ENCODE measurements at places on chromosomes 13 and 19. TPM values are rescaled to one million over a fixed set of nuclear protein-coding genes. Genes with fewer than 3 reads are reported as not detected.
A peak's percentile ranks its signal among the peaks of the same experiment; 100 is the strongest.

- DNase-seq: no peak
- no peaks in the 10 kb centered on the region for H3K27me3 ChIP-seq
- peak overlapping the region; percentile 96 for H3K27ac ChIP-seq
- peak overlapping the region; percentile 84 for H3K4me3 ChIP-seq
- H3K36me3 ChIP-seq: no peaks in the 10 kb centered on the region
These were observed 2.0 kb downstream of the LRCH1 start for GRCh38 chr13:46554951-46555350.

DNA sequence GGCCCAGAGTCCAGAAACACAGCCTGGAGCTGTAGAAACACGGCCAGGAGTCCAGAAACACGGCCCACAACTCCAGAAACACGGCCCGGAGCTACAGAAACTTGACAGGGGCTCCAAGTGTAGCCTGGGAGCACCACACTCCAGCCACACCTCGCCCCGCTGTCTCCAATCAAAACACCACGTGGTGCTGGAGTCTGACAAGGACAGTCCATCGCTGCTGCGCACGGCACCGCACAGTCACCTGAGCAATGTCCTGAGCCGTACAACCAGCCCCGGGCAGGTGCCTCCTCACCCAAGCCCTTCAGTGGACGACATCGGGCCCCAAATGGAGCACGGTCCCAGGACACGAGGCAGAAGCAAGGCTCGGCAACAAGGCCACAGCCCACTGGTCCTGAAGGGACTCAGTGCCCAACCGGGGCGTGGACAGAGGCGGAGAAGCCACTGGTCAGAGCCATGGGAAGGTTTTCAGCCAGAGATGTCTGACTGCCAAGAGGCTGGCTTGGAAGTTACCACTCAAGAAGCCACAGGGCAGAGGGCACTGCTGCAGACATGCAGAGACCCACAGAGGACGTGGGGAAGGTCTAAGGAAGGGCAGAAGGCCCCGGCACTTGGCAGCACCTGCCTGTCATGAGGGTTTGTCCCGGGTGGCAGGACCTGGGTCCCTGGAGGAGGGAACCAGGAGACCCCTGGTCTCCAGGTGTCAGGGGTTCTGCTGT is 19.7 kb upstream of the PLPP2 start:
- H3K27me3 ChIP-seq: no peaks in the 10 kb centered on the region
- peak overlapping the region; percentile 34 for H3K4me3 ChIP-seq
- DNase-seq: no peak
- peaks cover 7% of the 10 kb centered on the region for H3K36me3 ChIP-seq
- H3K4me1 ChIP-seq: no peaks in the 10 kb centered on the region

DNA sequence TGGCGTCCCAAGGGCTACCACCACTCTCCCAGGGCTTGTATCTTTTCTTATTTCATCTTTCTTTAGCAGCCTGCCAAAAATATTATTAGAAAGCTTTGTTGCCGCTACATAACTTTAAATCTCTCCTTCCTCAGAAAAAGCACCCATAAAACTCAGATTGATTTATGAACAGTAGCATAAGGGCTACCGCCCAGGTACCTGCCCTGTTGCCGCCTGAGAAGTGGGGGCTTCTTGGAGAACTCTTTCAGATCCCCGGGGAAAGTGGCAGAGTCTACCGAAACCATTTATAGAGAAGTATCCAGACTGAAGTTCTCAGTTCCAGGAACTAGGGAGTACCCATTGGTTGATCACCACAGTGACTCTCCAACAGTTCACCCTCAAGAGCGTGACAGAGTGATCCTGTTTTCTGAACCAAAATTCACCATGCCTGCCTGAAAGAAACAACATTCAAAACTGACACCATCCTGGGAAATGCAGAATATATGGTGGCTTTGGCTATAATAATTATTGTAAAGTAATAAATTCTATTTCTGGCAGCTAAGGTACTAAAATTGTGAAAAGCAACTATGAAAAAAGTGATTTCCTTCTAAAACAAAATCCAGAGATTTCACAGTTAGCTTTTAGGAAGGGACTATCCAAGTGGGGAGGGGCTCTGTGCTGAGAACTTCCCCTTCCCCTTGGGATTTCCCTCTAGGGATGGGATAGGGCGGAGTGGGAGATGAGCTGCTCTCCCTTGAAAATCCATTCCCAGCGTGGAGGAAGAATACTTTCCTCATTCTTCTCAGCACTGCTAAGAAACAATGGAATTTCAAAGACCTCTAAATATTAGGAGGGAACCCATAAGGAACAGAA is 877 bp upstream of the N4BP2L1 start:
- H3K36me3 ChIP-seq: no peaks in the 10 kb centered on the region
- H3K4me1 ChIP-seq: no peaks in the 10 kb centered on the region
- no peaks in the 10 kb centered on the region for H3K27me3 ChIP-seq
- H3K4me3 ChIP-seq: peak overlapping the region; percentile 84
- DNase-seq: no peak

GRCh38 chr19:55633861-55634260 is 6.9 kb upstream of the ZNF580 start:
- H3K36me3 ChIP-seq: no peaks in the 10 kb centered on the region
- no peak for DNase-seq
- H3K27me3 ChIP-seq: no peaks in the 10 kb centered on the region
- peak overlapping the region; percentile 75 for H3K27ac ChIP-seq
- H3K4me1 ChIP-seq: no peaks in the 10 kb centered on the region

DNA sequence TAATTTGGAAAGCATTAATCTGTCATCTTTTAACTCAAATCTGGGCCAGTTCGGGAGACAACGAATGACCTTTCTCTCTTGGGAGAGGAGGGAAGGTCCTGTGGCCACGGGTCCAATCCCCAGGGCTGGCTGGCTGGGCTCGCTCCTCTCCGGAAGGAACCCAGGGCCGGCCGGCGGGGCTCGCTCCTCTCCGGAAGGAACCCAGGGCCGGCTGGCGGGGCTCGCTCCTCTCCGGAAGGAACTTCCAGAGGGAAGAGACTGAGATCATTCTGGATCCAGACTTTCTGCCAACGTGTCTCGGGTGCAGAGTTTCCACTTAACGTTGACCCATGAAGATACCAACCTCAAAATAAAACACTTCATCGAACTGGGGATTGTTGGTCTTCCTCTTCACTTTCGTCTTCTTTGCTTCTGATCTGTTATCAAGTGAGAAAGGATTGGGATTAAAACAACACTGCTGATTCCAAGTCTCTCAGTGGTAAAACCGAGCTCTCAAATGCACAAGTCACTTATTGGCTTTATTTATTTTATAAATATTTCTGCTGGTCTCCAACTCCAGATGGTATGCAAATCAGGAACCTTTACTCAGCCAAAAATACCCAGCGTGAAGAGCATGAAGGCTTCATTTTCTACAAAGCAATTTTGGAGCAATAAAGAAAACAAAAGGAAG is 53.3 kb upstream of the C13orf46 start:
- no peak overlapping the region for H3K4me3 ChIP-seq
- H3K4me1 ChIP-seq: no peaks in the 10 kb centered on the region
- no peaks in the 10 kb centered on the region for H3K36me3 ChIP-seq
- H3K27me3 ChIP-seq: no peaks in the 10 kb centered on the region
- H3K27ac ChIP-seq: no peak overlapping the region
- no peak for DNase-seq

- no peaks in the 10 kb centered on the region for H3K4me1 ChIP-seq
- no peaks in the 10 kb centered on the region for H3K27me3 ChIP-seq
- no peak overlapping the region for H3K4me3 ChIP-seq
These were observed 768 bp upstream of the CYSLTR2 start for GRCh38 chr13:48652851-48653471.

GRCh38 chr19:5331790-5332189 is 8.8 kb downstream of the PTPRS start:
- no peak for DNase-seq
- no peak overlapping the region for H3K27ac ChIP-seq
- H3K27me3 ChIP-seq: peaks cover 3% of the 10 kb centered on the region
- H3K4me3 ChIP-seq: no peak overlapping the region

DNA sequence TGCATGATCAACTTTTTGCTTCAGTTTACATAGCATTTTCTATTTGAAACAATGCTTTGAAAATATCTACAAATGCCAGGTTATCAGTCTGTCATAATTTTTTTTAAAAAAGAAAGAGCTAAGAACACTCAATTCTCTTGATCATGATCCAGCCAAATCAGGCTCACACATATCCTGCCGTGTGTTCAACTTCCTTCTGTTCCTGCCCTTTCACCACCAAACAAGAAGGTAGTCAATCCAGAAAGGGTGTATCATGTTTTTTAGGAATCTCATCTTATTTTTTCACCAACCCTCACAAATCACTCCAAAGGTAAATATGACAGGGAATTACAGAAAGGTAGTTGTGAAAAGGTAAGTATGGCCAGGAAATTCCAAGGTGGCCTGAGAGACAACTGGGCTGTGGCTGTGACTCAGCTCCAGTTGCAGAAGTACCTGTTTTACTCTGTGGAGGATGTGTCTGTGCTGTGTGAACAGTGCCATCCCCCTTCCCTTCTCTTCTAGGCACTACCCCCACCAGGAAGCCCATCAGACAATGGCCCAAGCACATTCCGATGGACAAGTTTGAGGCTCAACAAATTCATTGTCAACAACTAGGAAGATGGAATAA is 138.8 kb upstream of the GJB6 start:
- no peak overlapping the region for H3K27ac ChIP-seq
- no peak overlapping the region for H3K4me3 ChIP-seq
- H3K36me3 ChIP-seq: no peaks in the 10 kb centered on the region

DNA sequence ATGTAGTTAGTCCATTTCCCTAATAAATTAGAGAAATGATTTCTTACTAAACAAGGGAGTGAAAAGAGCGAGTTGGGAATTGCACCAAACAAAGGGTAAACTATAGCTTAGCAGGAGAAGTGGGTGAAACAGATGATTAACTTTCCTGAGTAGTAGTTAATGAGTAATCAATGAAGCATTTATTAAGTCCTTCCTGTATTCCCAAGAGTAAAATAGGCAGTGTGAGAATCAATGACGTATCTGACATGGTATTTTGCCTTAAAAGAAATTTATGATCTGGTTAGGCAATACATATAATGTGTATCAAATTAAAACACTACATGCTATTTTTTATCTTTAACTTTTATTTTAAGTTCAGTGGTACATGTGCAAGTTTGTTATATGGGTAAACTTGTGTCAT is 142.8 kb downstream of the KLF5 start:
- H3K27ac ChIP-seq: no peak overlapping the region
- DNase-seq: no peak
- no peak overlapping the region for H3K4me3 ChIP-seq
- no peaks in the 10 kb centered on the region for H3K4me1 ChIP-seq
- no peaks in the 10 kb centered on the region for H3K36me3 ChIP-seq

- H3K27ac ChIP-seq: no peak overlapping the region
- no peaks in the 10 kb centered on the region for H3K27me3 ChIP-seq
- no peaks in the 10 kb centered on the region for H3K36me3 ChIP-seq
- no peak overlapping the region for H3K4me3 ChIP-seq
- DNase-seq: no peak
- no peaks in the 10 kb centered on the region for H3K4me1 ChIP-seq
These were observed 397.7 kb downstream of the TDRD3 start for GRCh38 chr13:60794751-60795150.

- DNase-seq: no peak
- H3K36me3 ChIP-seq: no peaks in the 10 kb centered on the region
These were observed 524.7 kb downstream of the MYO16 start for GRCh38 chr13:109154146-109154545.

PSG2 gene
- total RNA-seq: not detected

LRFN3 gene
- 6.7 TPM for total RNA-seq

TTC9B gene
- not detected for total RNA-seq

CGB5 gene
- total RNA-seq: not detected

LENG9 gene
- 4.8 TPM for total RNA-seq

Data from breast epithelium (tissue), 4 donors.